ENCODE measurements at places on chromosomes 4 and X.

GRCh38 chrX:8714164-8714563 lies 17.8 kb downstream of the ANOS1 start:
- DNase-seq, result no peak

GRCh38 chrX:101397779-101398178 lies 7.0 kb downstream of the RPL36A start:
- no peak for DNase-seq

DNA sequence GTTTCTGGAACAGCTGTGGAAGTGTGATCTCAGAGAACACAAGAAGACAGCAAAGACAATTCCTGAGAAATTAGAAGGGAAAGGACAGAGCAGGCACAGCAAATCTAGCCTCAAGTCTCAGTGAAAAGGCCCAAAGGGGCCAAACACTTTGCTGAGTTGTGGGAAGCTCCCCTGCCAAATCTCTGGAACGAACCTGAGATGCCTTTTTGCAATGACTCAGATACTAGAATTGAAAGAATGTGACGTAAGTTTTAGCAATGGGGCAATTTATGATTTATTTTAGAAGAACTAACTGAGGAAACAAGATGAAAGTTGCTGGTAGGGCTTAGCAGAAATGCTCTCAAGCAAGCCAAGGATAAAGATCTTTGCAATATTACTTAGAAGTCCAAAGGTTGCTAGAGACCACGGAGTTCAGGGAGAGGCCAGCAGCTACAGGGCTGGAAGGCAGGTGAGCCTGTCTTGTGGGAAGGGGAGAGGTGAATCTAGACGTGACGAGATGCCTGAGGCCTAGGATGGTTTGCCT lies 92.8 kb downstream of the AMELX start:
- DNase-seq, result no peak

GRCh38 chrX:119211649-119212014 lies 24.5 kb upstream of the PGRMC1 start:
- DNase-seq, result no peak

- DNase-seq, result no peak
Measured at GRCh38 chr4:138832563-138832962, 183.0 kb upstream of the NOCT start.

- DNase-seq, result no peak
Measured at GRCh38 chr4:74886484-74886883, 46.4 kb upstream of the PARM1 start.

GRCh38 chr4:105644257-105644656 lies 64.2 kb downstream of the INTS12 start:
- no peak for DNase-seq

GRCh38 chr4:120796271-120796670 lies 126.3 kb downstream of the PRDM5 start:
- no peak for DNase-seq

DNA sequence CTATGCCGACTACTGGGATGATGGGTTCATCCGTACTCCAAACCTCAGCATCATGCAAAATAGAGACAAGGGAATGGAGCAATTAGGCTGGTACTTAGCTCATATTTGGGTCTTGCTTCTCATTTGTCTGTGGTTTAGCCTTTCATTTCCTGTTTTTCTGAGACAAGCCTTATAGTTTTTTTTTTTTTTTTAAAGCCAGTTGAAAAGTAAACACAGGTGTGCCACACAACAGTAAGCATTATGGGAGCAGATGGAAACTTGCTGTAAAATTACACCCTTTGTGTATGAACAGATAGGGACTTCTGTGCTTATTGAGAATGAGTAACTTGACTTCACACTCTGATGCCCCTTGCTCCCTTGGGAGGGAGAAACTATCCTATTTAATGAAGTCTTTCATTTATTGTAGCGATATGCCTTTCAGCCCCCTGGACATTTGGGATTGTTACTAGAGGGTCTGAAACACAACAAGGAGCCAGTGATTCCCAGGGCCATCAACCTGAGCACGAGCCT lies 13.7 kb downstream of the RASSF6 start:
- DNase-seq, result no peak

DNA sequence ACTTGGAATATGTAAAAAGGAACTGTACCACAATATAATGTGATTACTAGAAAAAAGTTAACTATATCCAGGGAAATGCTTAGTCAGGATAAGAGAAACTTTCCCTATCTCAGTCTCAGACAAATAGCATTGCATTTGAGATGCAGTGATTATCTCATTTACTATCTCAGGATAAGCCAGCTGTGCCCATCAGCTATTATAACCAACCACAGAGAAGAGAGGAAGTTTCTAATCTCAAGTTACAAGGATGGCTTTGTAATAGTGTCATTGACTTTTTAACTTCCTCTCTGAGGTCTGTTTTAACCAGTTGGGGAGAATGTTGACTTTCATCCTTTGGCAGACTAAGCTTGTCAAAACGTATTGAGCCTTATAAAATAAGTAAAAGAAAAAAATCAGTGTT lies 56.5 kb downstream of the SNX25 start:
- no peak for DNase-seq

GRCh38 chr4:13778367-13778766 lies 150.8 kb upstream of the BOD1L1 start:
- no peak for DNase-seq

DNA sequence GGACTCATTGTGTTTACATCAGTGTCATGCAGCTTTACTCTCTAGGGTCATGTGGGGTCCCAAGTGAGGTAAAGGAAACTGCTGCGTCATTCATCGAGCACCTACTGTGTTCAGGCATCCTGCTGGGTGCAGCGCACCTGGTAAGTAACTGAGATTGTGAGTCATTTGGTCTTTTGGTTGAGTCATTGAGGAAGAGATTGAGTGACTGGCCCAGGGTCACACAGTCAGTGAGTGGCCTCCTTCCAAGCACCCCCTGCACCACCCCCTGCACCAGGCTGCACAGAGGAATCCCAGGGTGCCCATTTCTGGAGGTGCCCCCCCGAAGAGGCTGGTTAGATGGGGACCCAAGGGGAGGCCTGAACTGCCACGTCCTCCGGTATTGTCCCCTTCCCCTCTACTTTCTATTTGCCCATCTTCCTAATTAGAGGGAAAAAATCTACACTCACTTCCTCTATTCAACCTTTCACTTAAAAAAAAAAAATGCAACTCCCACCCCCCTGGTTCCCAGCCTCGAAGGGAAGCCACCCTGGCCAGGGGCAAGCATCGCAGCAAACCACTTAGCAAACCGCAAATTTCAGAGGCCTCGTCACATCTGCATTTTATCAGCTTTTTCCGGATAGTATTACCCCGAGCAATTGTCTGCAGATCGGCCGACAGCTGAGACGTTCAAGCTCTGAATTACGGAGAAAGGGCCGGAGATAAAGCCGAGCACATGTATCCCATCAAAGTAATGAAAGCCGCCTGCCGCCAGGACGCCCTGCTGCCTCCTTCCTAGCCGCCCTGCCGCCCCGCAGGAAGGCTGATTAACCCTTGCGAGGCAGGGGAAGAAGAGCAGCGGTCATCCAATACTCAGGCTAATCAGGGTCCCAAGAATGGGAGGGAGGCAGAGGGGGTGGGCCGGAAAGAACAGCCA lies 96.3 kb upstream of the MSX1 start:
- no peak for DNase-seq

GRCh38 chr4:76584241-76585152 lies 149.5 kb downstream of the SHROOM3 start:
- DNase-seq, result no peak

Measured in stimulated activated CD8-positive, alpha-beta memory T cell treated with anti-CD3 and anti-CD28 coated beads, Interleukin-15, amount 100 ng/mL, for 1 hour (primary cell).